Islet precursor cell (in vitro differentiated cells): ENCODE measurements at places on chromosomes 2 and 18.
A peak's percentile ranks its signal among the peaks of the same experiment; 100 is the strongest.

DNA sequence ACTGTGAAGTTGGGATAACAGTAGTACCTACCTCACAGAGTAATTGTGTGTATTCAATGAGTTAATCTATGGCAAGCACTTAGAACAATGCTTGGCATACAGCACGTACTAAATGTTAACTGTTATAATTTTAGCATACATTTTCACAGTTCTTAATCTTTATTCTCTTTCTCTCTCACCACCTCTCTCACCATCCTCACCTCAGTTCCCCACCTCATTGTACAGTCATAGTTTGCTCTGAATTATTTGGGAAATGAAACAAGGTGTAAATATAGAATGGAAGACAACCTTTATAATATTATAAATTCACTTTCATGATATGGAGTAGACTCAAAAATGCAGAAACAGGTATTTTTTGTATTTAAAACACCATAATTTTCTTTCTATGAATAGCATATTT, 40.0 kb upstream of the DNAH7 start:
- DNase-seq: no peak

- DNase-seq: no peak
Measured at GRCh38 chr2:230737791-230738226, 25.2 kb downstream of the CAB39 start.

- no peak for DNase-seq
Measured at GRCh38 chr2:182166841-182167240, 181.2 kb downstream of the PPP1R1C start.

DNA sequence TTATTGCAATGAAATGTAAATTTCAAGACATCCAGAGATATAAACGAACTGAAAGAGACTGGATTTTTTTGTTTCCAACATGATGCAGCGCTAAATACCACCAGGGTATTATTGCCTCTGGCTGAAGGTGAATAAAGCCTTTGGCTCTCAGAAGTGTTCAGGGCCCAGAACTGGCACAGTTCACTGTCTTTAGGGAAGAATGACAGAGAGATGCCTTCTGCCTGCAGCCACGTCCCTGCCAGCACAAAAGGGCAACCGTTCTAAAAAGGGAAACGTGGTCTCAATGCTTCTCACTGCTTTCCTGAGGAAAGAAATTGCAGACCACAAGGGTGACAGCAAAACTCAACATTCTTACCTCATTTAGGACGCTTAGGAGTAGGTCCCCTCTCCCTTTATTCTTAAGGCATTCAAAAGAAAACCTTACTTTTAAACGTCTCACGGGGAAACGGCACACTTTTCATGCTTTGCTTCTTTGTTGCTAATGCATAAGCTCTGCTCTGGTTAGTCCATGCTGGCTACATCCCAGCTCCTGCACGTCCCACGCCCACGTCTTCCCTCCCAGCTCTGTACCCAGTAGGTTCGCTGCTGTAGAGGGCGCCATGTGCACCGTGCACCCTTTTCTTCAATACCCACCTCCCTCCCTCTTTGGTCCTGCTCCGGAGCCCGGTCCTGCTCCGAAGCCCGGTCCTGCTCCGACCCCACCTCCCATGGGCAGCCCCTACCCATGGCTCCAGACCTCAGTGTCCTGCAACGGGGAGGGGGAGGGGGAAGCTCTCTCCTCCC, 171.0 kb downstream of the HRH4 start:
- DNase-seq: no peak

- no peak for DNase-seq
Measured at GRCh38 chr2:222730366-222730999, 59.0 kb downstream of the MOGAT1 start.

DNA sequence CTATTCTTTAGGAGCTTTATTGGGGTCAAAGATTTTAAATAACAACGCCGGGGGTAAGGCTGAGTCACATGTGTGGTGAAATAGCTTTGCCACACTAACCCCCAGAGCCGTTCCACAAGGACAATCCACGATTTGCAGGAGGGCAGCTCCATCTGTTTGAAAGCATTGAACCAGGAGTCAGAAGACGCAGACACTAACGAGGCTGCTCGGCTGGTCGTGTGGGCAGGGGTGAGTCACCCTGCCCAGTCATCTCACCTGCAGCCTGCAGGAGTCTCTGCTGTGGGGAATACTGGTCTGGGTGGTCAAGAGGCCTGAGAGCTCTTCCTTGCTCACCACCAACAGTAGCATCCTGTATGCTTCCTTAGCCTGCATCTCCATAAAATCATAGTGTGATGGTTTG, 149.2 kb upstream of the NCK2 start:
- peak; percentile 92 for DNase-seq

GRCh38 chr2:101037161-101037755, 35.2 kb downstream of the RPL31 start:
- no peak for DNase-seq

GRCh38 chr2:112084689-112085374, 29.8 kb downstream of the TMEM87B start:
- DNase-seq: no peak

DNA sequence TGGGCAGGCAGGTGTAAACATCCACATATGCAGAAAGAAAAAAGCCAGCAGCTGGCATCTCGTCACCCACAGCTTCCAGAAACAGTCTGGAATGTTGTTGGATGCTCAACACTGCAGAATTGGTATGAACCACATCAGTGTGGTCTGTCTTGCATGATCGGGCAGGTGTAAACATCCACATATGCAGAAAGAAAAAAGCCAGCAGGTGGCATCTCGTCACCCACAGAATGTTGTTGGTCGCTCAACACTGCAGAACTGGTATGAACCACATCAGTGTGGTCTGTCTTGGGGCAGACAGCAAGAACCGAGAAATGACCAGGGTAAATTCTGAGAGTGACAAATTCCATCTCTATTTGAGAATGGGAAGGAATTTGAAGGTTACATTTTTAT, 39.6 kb downstream of the DOCK10 start:
- DNase-seq: no peak

DNA sequence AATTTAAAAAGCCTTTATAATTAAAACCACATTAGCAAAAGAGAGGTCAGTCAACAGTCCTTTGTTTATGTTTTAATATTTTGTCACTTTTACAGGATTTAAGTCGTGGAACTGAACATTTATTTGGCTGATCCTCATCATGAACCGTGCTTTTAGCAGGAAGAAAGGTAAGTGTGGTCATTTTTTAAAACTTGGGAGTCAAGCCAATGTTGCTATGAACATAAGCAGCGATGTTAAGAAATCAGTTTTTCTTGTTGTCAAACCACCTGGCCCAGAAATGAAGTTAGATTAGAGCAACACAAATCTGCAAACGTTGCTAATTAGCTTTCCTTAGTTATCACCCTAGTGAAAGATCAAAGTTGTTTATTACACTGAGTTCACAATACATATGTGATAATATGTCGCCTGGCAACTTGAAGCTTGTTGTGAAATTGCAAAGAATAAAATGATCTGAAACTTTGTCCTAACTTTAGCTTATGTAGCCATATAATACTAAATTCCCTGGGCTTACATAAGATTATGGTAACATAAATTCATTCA, 186.0 kb downstream of the GULP1 start:
- DNase-seq: no peak

- peak; percentile 62 for DNase-seq
Measured at GRCh38 chr2:179410552-179411356, 146.1 kb upstream of the SESTD1 start.

GRCh38 chr2:153431114-153431513, 47.4 kb downstream of the RPRM start:
- DNase-seq: no peak

GRCh38 chr2:147382322-147382948, 462.4 kb upstream of the ACVR2A start:
- no peak for DNase-seq

DNA sequence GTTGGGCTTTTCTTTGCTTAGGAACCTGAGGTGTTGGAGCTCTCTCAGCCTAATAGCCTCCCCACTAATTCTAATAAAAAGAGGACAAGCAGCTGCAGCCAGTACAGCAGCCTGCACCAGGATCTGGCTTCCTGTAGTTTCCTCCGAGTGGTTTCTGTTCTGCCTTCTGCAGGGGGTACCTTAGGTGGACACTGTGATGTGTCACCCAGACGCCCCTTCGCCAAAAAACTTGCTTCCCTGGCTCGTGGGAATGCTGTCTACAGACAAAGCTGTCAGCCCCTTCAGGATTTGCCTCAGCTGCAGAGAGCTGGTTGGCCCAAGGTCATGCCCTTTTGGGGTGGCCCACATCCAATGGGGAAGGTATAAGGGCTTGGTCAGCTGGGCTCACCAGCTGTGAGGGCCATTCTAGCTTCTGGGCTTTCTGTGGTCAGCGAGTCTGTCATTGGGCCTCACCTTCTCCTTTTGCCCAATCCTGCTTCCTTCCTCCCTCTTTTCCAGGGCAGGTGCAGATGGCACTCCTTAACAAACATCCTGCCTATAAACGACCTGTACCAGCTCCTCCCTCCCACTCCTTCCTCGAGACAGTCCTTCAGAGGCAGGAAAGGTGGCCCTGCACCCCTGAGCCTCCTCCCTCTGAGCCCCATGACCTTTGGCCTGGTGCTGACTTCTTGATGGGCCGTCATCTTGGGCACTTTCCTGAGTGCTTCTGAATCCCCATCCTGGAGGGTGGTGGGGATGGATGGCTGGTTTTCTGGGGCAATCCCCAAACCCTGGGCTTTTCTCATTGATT, 44.0 kb upstream of the ROCK2 start:
- no peak for DNase-seq

DNA sequence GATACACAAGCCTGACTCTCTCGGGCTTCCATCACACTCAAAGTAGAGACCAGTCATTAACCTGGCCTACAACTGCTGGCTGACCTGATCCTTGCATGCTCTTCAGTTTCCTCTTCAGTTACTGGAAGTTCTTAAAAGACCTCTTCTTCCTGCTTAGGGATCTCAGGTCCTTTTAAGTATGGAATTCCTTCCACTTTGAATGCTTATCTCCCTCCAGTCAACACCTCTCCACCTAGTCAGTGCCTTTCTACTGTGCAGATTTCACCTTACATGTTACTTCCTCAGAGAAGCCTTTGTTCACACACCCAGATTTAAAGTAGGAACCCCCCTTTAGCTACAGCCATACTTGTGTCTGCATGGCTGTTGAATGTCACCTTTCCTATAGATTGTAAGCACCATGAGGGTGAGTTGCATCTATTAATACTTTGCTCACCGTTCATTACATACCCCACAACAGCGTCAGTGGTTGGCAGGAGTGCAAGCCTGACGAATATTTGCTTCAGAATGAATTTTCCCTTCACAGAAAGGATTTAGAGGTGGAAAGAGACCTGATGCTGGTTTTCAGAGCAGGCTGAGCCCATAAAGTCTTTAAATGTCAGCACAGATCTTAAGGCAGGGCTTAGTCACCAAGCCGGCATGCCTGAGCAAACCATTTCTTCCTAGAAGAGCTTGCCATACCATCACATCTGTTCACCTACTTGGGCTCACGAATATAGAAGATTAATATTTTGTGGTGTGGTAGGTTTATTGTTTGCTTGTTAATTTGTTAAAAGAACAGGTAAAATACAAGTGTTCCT, 90.1 kb downstream of the ACVR1 start:
- DNase-seq: peak; percentile 60

DNA sequence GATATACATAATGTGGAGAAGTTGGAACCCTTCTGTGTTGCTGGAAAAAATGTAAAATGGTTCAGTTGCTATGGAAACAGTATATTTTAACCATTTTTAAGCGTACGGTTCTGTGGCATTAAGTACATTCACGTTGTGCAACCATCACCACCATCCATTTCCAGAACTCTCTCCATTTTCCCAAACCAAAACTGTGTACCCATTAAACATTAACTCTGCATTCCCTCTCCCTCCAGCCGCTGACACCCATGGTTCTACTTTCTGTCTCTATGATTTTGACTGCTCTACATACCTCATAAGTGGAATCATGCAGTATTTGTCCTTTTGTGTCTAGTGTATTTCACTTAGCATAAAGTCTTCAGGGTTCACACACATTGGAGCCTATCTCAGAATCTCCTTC, 67.3 kb downstream of the LDLRAD4 start:
- DNase-seq: no peak

DNA sequence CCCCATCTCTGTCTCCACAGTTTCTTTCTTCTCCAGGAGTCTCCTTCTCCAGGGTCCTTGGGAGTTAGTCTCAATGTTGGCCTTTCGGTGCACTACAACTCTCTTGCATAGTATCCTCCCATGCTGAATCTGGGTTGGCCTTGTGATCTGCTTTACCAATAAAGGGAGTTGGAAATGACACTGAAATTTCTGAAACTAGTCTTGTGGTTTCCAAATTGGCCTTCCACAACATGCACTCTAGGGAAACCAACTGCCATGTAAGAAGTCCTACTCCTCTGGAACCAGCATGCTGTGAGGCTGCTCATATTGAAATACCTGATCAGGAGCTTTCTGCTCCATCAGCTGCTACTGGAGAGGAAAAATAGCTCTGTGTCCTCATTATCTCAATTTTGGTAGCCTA, 9.9 kb upstream of the ABHD3 start:
- DNase-seq: no peak

DNA sequence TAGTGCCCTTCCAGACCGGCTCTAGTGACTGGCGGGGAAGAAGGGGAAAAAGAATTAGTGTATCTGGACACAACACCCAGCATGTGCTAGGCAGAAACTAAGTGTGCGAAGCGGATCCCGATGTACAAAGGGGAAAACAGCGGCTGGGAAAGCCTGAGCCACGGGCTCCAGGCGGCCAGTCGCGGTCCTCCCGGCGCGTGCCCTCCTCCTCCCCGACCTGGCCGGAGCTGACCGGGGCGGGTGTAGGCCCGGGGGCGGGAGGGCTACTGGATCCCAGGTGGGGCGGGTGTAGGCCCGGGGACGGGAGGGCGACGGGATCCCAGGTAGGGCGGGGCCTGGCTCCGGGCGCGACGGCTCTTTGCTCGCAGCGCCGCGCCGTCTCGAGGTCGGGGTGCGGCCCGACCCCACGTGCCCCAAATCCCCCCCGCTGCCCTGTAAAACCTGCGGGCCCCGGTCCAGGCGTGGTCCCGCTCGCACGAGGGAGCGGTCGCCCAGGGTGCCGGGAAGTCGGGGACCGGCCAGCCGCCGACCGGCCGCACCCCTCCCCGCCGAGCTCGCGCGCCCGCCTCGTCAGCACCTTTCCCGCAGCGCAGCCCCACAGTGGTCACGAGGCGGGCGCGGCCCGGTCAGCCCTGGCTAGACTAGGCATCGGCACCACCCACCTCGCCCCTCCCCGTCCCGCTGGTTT, 48.8 kb downstream of the C2orf42 start:
- peak; percentile 87 for DNase-seq

GRCh38 chr2:241258505-241259280, 56.8 kb downstream of the HDLBP start:
- DNase-seq: no peak
